ENCODE measurements at places on chromosomes 7 and 10. TPM values are rescaled to one million over a fixed set of nuclear protein-coding genes. Genes with fewer than 3 reads are reported as not detected.

- no peak for DNase-seq
Measured at GRCh38 chr10:61172182-61172926, 228.4 kb upstream of the RHOBTB1 start.

GRCh38 chr10:32207544-32207943 lies 139.4 kb downstream of the EPC1 start:
- DNase-seq = peak; percentile 43

The CDHR3 gene
- total RNA-seq = not detected

DNA sequence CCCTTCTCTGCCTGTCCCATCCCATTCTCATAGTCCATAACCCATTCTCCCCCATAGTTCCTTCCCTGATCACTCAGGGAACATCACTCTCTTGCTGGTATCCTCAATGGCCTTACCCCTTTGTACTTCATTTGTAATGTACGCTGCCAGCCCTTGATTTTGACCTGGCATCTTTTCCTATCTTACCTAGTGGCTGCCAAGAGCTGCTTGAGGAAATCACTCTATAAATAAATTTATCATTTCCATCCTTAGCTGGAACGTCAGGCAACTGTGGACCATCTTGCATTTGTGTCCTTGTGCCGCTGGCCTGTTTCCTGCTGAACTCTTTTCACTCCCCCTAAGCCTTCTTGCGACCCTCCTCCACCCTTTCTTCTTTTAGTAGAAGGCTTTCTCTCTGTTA lies 14.0 kb downstream of the CDK14 start:
- no peak for DNase-seq

GRCh38 chr7:45258533-45259226 lies 101.1 kb downstream of the RAMP3 start:
- no peak for DNase-seq

DNA sequence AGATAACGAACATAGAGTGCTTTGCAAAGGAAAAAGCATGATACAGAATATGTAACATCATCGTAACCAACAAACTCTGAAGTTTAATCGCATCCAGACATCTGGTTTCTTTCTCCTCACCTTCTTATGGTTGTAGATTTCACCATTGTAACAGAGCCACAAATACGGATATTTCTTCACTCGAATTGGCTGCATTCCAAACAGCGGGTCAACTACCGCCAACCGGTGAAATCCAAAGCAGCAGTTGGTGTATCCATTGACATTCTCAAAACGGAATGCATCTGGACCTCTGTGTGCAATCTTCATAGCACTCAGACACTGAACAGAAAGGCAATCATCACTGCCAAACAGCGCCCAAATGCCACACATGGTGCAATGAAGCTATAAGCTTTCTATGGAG lies 3.4 kb downstream of the ASNS start:
- DNase-seq = no peak

The TAS2R40 gene
- total RNA-seq = not detected

The PRSS2 gene
- total RNA-seq = 22.9 TPM

The RAMP3 gene
- under 0.01 TPM for total RNA-seq

The PBLD gene
- total RNA-seq = 3.2 TPM

DNA sequence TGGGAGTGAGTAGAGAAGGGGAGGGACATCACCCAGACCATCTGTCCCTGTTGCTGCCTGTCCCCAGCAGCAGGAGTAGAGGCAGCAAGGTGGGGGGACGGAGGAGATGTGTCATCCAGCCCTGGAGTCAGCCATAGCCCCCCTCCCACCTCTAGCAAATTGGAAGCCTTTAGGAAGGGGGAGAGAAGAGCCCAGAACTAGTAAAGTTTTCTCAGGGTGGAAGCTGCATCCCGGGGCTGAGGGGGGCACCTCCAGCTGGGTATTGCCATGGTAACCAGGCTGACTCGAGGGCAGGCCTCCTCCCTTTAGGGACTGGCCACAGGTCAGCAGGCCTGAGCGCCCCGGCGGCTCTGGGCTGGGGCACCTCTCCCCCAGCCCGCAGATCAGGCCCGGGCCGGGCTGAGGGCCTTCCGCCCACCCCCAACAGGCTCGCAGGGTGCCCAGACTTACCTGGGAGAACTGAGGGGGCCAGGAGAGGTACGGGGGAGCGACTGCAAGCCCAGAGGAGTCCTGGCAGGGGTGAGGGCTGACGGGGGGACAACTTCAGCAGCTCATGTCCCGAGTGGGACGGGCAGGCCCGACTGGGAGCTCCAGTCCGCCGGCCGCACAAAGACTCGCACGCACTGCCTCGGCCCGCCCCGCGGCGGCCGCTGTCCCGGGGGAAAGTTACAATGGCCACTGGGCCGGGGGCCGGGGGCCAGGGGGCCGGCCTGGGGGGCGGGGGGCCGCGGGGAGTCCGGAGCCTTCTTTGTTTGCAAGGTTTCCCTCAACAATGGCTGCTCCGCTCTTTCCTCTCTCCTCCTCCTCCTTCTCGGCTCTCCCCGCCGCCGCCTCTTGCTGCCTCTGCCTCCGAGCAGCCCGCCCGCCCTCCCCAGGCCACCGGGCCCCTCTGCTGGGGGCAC lies 6.0 kb downstream of the LDB1 start:
- DNase-seq = no peak

DNA sequence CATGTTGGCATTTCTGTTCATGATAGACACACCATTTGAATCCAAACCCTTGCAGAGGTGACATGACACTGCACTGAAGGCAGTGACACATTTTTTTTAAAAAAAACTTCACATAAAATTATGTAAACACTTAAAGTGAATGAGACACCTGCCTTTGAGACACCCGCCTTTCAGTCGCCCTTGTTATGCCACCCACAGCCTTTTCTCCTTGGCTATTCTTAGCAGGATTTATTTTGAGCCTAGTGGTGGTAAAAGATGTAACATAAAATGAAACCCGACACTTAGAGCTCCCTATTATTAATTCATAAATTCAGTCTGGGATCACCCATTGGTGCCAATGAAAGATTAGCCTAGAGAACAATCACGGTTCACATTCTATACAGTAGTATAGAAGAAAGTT lies 161.3 kb downstream of the DYNC1I1 start:
- no peak for DNase-seq

GRCh38 chr7:26590709-26591108 lies 273.7 kb downstream of the SKAP2 start:
- no peak for DNase-seq

The SAMD9 gene
- 8.6 TPM for total RNA-seq

The STEAP1B gene
- total RNA-seq = under 0.01 TPM

- DNase-seq = no peak
Measured at GRCh38 chr10:126349101-126349500, 39.2 kb downstream of the ADAM12 start.

DNA sequence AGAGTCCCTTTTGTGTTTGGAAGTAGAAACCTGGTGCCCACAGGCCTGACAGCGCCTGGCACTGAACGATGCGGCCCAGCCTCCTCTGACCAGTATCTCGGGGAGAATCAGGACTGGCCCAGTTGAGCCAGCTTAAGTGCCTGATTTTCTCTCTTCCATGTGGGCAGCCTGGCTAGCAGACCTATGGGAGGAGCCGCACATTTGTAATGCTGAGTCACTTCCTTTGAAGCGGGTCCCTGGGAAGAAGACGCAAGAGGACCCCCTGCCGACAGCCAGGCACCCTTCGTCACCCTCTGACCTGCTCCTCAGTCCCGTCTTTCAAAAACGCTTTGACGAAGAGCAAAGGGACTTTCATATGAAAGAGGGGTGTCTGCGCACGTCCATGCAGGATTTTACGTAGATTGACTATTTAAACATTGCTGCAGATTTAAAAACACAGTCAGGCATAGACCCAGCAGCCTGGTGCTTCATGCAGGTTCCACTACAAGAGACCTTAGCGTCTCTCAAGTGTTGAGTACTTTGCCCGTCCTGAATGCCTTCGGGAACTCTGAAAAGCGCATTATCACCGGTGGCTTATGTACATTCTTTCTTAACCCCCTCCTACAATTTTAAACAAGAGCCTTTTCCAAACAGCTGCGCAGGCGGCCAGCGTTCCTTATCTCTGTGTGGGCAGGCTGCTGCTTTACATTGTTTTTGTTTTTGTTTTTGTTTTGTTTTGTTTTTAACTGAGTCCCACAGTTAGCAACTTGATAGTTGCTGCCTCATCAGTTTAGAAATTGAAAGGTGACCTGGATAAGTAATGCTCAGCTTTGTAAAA lies 36.5 kb upstream of the AP5Z1 start:
- DNase-seq = peak; percentile 51

The ADRB1 gene
- total RNA-seq = 2.4 TPM

DNA sequence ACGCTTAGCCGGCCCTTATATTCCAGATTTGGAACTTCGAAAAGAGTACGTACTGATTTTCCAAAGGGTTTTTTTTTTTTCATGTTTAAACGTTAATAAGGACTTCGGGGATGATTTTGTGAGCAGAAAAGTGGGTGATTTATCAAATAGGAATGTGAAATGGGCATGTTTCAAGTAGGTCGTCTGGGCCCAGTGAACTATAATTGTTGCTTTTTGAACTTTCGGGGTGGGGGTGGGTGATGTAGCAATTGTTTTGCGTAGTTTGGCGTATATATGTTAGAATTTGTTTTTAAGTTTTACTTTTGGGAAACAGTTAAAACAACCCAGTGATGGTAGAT lies 299 bp upstream of the PBLD start:
- DNase-seq = no peak

- DNase-seq = no peak
Measured at GRCh38 chr7:116576350-116577319, 51.8 kb downstream of the CAV1 start.

DNA sequence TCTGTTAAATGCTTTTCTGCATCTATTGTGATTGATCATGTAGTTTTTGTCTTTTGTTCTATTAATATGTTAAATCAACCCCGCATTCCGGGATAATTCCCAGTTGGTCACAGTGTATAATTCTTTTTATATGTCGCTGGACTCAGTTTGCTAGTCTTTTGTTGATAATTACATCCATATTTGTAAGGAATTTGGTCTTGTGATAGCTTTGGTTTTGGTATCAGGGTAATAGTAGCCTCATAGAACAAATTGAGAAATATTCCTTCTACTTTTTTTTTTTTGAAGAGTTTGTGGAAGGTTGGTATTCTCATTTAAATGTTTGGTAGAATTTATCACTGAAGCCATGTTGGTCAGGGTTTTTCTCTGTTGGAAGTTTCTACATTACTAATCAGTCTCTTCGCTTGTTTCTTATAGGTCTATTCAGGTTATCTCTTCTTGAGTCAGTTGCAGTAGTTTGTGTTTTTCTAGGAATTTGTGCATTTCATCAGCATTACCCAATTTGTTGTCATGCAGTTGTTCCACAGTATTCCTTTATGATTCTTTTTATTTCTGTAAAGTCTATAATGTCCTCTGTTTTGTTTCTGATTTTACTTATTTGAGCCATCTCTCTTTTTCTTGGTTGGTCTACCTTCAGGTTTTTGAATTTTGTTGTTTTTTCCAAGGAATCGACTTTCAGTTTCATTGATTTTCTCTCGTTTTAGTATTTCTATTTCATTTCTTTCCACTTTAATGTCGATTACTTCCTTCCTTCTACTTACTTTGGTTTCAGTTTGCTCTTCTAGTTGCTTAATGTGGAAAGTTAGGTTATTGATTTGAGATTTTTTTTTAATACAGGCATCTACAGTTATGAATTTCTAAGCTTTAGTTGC lies 64.6 kb upstream of the GJD4 start:
- no peak for DNase-seq

- no peak for DNase-seq
Measured at GRCh38 chr10:53166325-53166724, 393.7 kb upstream of the MBL2 start.

DNA sequence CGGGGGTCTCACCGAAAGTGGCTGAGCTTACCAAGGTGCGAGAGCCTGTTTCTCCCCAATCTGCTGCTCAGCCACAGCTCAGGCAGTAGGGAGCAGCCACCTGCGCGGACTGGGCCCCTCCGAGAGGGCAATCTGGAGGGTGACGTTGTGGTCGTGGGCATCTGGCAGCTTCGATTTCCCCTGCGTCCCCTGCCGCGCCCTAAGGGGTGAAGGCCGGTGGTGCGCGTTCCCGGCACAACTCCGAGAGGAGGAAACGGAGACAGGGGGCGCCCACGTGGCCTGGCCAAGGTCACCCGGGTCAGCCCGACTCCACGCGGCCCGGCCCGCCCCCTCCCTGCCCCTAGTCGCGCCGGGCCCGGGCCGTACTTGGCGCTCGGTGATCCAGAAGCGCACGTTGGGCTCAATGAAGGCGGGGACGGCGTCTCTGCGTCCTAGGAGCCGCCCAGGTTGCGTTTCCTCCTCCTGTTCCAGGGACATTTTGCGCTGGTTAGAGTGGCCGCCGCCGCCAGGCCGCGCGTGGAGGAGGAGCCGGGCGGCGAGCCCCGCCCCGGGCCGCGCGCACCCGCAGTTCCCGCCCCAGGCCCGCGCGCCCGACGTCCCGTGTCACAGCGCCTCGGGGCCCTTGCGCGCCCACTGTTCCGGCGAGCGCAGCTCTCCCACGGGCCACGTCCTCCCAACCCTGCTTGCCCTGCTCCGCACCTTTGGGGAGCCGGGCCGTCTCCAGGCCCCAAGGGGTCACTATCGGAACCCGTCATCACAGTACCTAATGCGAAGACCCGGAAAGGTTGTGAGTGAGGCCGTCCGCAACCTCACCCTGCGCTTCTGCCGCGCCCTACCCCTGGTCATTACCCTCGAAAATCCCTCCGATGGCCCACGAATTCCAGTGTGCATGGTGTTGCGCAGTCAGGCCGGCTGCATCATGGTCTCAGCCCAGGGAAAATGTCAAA lies at the start of gene SFXN4:
Gene SFXN4, minus strand, starts transcription at position 544 of the 947 bp plus-strand sequence. Its CDS starts 67 bp downstream, at position 477.
- DNase-seq = peak; percentile 72

GRCh38 chr7:45053401-45053800 lies 35.4 kb downstream of the NACAD start:
- no peak for DNase-seq

The ANKRD61 gene
- total RNA-seq = under 0.01 TPM

- DNase-seq = no peak
Measured at GRCh38 chr7:93941945-93942344, 20.4 kb downstream of the GNG11 start.
